ENCODE measurements at places on chromosomes 2 and 18.

DNA sequence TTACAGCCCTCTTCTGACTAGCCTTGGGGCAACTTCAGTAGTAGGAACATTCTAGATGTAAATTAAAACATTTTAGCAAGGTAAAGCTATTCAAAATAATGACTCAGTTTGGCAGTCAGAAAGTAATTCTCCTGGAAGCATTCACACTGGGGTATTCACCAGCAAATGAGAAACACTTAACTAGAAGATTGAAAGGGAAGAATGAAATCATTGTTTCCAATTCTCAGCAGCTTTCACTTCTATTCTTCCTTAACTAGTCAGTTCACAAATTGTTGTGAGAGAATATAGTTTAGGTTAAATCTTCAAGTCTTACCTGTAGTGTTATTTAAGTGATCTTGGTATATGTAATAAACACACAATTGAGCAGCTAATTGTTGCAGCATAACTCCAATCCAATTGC is 1135.6 kb upstream of the FAM98A start:
- no peak for DNase-seq

DNA sequence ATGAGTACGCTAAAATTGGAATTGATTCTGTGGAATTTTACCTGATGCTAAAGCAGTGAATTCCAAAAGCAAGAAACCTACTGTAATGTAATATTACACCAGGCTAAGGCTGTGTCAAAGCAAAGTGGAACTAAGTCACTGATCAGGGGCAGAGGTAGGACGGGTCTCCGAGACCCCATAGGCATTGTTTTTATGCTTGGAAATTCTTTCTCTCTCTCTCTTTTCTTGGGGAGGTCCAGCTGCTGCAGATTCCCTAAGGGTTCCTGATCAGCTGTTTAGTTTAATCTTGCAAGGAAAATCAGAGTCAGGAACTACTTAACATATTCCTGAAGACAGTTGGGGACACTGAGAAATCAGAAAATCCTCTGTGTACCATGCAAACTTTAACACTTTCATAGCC is 220.2 kb downstream of the SRBD1 start:
- no peak for DNase-seq

DNA sequence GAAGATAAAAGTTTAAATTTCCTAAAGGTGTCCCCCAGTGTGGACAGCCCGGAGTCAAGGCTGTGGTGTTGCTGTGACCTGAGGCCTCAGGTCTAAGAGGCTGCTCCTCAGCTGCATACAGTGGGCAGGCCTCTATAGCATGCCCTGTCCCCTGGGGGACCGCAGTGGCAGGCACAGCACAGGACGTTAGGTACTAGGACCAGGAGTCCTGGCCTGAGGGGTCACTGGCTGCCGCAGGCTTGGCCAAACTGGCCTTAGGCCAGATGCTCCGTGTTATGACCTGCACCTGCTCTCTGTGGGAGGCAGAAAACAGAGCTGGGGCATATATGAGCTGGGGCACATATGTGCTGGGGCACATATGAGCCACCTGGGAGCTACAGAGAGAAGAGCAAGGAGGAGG is 21.2 kb upstream of the MAL start:
- DNase-seq: no peak

DNA sequence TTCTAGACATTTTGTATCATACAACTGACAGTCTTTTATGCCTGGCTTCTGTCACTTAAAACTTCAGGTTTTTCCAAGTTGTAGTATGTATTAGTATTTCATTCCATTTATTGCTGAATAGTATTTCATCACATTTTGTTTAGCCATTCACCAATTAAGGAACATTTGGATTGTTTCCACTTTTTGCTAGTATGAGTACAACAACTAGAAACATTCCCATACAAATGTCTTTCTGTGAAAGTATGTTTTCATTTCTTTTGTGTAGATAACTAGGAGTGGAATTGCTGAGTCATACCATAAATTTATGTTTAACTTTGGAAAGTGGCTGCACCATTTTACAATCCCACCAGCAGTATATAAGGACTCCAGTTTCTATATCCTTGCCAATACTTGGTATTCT is 135.9 kb downstream of the ATAD2B start:
- DNase-seq: no peak

DNA sequence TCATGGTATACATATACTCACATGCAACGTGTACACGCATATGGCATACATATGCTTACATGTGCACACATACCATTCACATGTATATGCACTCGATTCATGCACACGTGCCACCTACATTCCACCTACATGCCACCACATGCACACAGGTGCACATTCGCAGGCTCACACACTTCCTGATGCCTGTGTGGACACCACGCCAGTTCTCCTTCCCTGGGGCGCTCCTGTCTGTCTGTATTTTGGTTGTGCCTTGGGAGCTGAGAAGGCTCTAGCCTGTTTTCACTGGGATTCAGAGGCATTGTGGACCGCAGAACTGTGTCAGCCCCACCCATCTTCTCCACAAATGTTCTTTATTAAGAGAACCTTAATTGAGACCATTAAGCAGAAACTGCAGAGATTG is 96.6 kb upstream of the CTDP1 start:
- no peak for DNase-seq

DNA sequence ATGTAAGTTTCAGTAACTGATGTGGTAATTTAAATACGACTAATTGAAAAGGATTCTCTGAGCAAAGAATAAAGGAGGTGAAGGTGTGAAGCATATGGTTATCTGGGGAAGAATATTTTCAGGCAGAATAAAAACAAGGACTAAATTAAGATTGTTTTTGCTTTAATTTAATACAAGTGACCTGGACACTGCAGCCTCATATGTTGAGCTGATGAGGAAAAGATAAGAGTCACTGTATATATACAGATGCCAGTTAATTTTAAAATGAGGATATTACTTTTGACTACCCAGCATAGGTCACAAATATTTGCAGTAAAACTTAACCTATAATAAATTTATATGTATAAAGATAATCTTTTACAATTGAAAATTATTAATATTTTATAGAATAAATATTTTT is 47.8 kb upstream of the LRP1B start:
- DNase-seq: no peak

GRCh38 chr2:73232403-73233153 is 461 bp downstream of the PRADC1 start:
- peak; percentile 19 for DNase-seq

DNA sequence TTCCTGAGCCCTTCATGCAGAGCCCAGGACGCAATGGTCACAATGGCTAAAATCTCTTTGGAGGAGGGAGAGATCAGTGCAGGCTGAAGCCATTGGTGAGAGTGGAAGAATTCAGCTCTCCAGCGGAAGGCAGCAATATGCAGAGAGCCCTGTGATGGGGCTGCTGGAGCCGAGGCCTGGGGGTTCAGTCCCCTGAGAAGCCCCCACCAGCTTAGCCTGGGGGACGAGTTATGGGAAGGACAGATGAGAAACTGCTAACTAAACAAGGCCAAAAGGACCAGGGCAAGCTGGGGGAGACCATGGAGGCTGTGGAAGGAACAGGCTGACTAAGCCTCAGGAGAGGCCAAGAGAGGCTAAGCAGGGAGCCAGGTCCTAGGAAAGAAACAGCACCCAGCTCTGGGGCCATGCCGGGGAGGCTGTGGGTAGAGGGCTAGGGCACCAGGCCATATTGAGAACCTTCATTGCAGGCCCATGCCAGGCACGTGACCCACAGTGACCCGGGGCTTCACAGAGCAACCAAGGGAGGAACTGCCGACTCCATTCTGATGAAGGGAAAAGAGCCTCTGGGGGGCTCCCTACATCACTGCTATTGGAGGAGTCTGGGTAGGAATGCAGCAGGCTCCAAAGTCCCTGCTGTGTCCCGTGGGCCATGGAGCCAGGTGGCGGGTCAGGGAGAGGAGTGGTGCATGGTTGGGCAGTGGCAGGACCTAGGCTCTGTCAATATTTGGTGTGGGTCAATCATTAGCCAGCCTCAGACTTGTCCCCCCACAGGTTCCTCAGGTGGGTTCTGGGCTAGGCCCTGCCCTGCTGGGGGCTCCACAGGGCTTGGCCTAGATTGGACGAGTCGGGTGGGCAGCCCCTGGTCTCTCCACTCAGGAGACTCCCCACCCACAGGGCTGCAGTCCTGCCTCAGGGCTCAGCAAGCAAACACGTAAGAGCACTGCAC is 19.8 kb downstream of the PROC start:
- no peak for DNase-seq

DNA sequence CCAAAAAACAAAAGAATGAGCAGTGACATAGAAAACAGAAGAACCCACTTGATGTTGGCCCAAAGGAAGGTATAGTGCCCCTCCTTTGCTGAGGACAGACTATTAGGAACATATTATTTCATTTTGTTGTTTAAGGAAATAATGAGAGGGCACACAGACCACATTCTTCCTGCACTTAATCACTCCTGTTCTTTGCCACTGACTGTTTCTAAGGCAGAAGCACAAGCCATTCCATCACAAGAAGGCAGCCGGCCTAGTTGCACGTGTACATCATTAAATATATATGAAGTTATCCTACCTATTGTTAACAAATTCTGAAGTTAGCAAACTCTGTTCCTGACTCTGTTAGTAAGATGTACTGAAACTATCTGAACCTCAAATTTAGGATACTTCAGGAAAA is 110.0 kb downstream of the LNPK start:
- DNase-seq: no peak

- no peak for DNase-seq
Observed at GRCh38 chr2:223020971-223021675, 30.9 kb upstream of the KCNE4 start.

DNA sequence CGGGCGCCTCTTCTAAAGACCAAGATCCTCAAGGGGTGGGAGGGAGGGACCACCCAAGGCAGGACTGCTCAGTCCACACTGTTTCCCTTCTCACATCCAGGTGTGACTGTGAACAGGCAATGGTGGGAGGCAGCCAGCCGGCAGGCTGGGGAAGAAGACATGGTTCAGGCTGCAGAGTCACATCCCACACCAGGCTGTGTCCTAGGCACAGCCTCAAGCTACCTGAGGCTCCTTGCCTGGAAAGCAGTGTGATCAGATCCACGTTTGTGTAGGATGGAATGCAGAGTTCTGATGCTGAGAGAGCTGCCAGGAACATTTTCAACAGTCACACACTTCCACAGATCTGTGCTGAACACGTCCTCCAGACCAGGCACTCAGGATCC is 16.4 kb downstream of the SLC66A2 start:
- no peak for DNase-seq

DNA sequence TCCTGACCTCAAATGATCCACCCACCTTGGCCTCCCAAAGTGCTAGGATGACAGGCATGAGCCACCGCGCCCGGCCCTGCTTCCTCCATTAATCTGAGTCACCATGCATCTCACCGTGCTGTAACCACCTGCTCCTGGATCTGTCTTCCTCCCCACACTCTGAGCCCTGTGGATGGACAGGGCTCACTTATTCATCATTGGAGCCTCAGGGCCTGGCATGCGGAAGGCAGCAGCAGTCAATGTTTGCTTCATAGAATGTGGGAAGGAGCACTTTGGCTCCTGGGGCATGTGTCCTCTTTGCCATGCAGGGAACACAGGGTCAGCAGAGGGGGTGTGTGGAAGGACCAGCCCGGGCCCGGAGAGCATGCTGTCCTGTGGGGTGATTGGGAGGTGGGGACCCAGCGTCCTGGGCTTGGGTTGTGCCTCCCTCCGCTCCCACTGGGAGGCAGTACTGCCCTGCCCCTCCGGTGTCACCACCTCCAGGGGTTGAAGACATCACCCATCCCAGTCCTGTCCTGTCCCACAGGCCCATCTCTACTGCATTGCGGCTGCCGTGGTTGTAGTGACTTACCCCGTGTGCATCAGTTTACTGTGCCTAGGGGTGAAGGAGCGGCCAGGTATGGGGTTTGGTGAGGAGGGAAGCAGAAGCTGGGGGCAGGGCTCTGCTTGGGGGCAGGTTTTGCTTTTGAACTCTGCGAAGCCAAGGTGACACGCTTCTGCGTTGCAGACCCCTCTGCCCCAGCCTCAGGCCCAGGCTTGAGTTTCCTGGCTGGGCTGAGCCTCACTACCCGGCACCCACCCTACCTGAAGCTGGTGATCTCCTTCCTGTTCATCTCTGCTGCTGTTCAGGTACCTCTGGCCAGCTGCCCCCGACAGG is 11.5 kb downstream of the MFSD2B start:
- DNase-seq: no peak

- DNase-seq: no peak
Observed at GRCh38 chr2:115746151-115746550, 1303.7 kb downstream of the DPP10 start.

DNA sequence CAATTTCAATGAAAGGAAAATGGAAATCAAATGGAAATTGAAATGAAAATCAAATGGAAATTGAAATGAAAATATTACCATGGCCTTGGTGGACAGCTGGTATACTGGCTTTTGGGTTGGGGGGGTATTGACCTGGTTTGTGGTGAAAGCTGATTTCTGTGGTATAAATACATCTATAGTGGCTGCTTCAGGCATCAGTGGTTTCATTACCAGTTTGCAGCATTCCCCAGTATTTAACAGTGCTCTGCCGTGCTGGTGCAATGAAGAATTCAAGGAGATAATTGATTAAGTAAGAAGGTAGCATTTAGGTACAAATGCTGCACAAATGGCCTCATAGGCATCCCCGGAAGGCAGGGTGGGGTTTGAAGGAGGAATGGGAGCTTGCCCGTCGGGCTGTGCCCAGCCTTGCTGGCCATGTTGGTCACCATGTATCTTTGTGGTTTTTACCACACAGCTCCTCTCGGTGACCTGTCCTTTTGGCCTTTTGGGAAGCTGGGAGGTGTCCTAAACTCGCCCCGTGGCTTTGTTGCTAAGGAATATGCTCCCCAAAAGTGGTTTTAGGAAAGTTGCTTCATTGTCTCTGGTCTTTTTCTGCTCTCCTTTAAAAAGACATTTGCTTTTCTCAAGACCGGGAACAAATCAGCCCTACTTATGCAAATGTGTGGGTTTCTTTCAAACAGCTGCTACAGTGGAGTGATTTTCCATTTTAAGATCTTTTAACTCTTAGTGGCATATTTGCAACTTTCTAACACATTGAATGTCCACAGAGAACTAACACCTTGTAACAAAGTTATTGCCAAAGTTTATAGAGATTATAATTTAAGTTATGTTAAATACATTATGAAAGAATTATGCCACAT is 28.6 kb downstream of the SNTG2 start:
- DNase-seq: no peak

GRCh38 chr2:22600999-22601398 is 784.0 kb upstream of the KLHL29 start:
- DNase-seq: no peak

- no peak for DNase-seq
Observed at GRCh38 chr2:221399183-221399582, 172.9 kb downstream of the EPHA4 start.

Data from activated T-cell treated with anti-CD3 and anti-CD28 coated beads, Interleukin-2, amount 50 U/mL, for 4 hours (primary cell).